Epithelial cell of proximal tubule (primary cell): ENCODE measurements at places on chromosomes 2 and 18. TPM values are rescaled to one million over a fixed set of nuclear protein-coding genes. Genes with fewer than 3 reads are reported as not detected.
A peak's percentile ranks its signal among the peaks of the same experiment; 100 is the strongest.

Gene COL3A1
- 1.1 and 12.5 TPM in 2 replicates for total RNA-seq

Gene LBH
- 18.0 and 33.9 TPM in 2 replicates for total RNA-seq

DNA sequence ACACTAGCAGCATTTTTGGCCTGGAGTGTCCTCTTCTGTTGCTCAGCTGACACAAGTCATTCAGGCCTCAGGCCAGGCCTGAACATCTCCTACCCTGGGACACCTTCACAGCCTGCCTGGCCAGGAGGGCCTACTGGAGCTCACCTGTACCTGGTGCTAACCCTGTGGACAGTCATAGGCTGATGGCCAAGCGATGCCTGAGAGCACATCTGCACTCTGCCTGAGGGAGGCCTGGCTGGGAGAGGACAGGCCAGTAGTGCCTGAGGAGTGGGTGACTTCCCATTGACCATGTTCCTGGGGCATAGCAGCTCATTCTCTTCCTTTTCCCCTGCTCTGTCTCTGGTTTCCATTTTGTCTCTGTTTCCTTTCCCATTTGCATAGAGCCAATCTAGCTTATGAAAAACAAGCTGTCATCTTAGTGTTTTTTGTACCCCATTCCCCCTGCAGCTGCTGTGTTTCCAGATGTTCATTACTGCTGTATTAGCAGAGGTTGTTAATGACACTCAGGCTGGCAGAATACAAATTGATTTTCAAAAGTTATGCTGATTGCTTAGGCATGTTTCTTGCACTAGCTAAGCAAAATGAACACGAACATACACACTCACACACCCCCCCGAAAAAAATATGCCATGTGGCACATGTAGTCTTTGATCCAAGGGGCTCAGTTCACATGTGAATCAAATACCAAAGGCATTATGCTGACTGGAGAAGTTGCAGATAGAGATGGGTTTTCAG lies 149.7 kb upstream of the HS6ST1 start:
- DNase-seq, result no peak

- no peak for DNase-seq
Measured at GRCh38 chr2:215579809-215580208, 143.9 kb upstream of the FN1 start.

DNA sequence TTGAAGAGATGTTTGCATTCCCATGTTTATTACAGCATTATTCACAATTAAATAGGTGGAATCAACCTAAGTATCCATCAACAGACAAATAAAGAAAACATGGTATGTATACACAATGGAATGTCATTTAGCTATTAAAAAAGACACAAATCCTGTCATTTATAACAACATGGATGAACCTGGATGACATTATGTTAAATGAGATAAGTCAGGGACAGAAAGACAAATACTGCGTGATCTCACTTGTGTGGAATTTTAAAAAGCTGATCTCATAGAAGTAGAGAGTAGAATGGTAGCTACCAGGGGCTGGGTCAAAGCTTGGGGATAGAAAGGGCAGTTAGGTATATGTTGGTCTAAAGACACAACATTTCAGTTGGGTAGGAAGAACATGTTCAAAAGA lies 376.3 kb downstream of the EPHA4 start:
- DNase-seq, result no peak

Gene C2orf42
- 8.1 TPM in 2 replicates for total RNA-seq

- peak; percentile 86 for DNase-seq
Measured at GRCh38 chr2:152497481-152498052, 162.6 kb downstream of the FMNL2 start.

Gene UGP2
- 72.6 and 107 TPM in 2 replicates for total RNA-seq

Gene PROKR1
- 0.14 TPM in 1 of 2 replicates, not detected in the other for total RNA-seq

Gene TRAF3IP1
- 8.2 and 8.5 TPM in 2 replicates for total RNA-seq

- no peak for DNase-seq
Measured at GRCh38 chr2:3449086-3449485, 69.6 kb downstream of the TRAPPC12 start.

- no peak for DNase-seq
Measured at GRCh38 chr2:72108121-72108520, 39.5 kb downstream of the CYP26B1 start.

GRCh38 chr2:66525606-66526005 lies 90.7 kb downstream of the MEIS1 start:
- no peak for DNase-seq

DNA sequence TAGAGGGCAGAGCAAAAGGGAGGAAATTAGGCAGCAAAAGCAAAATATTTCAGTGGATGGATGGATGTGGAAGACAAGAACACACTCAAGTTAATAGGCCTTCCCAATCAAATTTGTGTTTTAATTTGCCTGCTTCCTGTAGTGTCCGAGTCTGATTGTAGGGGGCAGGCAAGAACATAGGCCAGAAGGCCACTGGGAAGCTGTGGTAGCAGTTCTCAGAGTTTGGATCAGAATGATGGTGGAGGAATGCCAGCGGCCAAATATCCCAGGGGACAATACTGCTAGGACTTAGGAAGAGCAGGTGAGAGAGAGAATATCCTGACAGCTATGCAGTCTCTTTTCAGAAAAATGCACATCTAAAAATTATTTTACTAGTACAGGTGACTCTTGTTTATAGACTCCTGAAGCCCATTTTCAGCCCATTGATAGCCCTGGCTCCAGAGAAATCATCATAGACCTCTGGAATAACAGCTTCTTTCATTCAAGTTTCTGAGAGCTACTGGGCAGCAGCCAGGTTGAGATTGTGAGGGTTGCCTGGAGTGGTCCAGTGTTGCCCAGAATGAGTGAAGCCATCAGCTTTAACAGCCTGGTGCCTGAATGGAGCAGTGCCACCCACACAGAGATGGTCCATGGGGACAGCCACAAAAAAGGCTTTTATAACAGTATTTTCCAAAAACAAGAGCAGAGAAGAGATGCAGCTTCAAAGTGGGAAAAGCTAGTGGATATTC lies 19.1 kb upstream of the SERPINE2 start:
- no peak for DNase-seq

Gene LYPD1
- total RNA-seq, result 45.3 and 84.3 TPM in 2 replicates

GRCh38 chr2:106970471-106971261 lies 84.7 kb upstream of the ST6GAL2 start:
- DNase-seq, result no peak

DNA sequence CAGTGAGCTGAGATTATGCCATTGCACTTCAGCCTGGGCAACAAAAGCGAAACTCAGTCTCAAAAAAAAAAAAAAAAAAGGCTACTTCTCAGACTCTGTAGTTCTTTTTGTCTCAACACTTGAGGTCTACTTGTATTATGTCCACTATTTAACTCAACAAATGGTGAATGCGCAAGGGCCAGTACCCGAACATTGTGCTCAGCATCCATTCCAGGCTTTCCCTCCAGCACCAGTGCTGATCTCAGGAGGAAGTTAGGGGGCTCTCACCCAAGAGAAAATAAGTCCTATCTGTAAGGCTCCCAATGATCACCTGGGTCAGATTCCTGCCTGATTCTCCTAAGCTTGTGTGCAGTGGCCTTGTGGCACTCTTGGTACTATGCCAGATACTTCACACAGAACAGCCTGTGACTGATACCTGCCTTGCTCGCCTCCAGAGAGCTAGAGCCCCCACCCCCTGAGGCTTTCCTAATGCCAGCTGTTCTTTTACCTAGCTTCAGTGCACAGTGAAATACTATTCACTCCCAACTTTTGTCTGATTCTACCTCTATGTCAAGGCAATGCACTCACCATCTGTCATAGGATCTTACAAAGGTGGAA lies 74.9 kb downstream of the INO80D start:
- DNase-seq, result no peak

Gene SPIRE1
- 20.7 and 22.8 TPM in 2 replicates for total RNA-seq

GRCh38 chr2:223108351-223109050 lies 56.5 kb downstream of the KCNE4 start:
- no peak for DNase-seq

GRCh38 chr2:150309311-150310080 lies 178.0 kb downstream of the RND3 start:
- no peak for DNase-seq

Gene CDH19
- total RNA-seq, result not detected in 2 replicates

Gene KCNS3
- 16.2 and 26.9 TPM in 2 replicates for total RNA-seq

DNA sequence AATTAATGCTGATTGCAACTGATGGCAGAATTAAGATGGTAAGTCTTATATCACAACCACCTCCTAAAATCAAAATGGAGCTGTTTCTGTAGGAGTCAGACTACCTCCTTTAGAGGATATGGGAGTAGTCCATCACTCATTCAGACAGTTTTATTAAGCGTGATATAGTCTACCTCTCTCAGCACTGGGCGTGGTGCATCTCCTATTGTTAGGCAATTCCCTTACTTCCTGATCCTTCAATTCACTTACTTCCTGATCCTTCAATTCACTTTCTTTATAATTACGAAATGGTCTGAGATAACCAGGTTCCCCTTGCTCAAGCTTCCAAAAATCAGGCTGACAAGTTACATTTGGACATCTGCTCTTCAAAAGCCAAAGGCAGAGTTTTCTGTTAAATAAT lies 31.9 kb downstream of the ATP8B1 start:
- no peak for DNase-seq

- DNase-seq, result no peak
Measured at GRCh38 chr2:238331916-238332315, 11.6 kb downstream of the TRAF3IP1 start.

DNA sequence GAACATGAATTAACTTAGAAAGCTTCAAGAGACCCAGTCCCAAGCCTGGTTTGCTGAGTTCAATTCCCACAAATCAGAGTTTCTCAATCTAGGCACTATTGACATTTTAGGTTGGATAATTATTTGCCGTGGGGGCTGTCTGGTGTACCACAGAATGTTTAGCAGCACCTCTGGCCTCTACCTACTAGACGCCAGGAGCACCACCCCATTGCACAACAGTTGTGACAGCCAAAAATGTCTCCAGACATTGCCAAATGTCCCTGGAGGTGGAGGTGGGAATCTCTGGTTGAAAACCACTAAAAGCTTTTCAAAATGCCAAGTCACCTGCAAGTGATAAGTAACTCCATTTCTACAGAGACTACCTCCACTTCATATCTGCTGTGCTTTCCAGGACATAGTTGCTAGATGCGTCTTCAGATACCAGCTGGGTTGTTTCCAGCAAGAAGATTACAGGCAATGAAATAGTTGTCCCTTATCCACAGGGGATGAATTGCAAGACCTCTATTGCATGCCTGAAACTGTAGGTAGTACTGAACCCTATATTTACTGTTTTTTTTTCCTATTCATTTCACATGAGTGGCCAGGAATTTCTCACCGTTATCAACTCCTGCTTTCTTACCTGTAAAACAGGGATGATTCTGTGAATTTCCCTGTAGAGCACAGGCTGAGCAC lies 554.3 kb downstream of the ZEB2 start:
- DNase-seq, result no peak
